RPMI7951 (cell line): ENCODE measurements at places on chromosomes 1 and 21. TPM values are rescaled to one million over a fixed set of nuclear protein-coding genes. Genes with fewer than 3 reads are reported as not detected.

DNA sequence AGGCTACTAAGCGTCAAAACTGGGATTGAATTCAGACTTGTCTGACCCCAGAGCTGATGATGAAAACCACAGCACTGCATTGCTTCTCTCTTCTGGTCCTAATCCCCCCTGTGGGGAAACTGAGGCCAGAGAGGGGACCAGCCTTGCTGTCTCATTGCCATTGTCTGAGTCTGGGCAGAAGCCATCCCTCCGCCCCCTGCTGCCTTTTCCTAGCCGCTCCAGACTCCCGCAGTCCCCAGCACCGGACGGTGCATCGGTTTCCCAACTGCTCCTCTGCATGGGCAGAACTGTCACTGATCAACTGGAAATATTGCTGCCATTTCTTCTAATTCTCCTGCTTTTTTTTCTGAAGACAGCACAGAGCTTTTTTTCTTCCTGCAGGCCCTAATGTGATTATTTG, 157.4 kb downstream of the ACTL8 start:
- DNase-seq: no peak

DNA sequence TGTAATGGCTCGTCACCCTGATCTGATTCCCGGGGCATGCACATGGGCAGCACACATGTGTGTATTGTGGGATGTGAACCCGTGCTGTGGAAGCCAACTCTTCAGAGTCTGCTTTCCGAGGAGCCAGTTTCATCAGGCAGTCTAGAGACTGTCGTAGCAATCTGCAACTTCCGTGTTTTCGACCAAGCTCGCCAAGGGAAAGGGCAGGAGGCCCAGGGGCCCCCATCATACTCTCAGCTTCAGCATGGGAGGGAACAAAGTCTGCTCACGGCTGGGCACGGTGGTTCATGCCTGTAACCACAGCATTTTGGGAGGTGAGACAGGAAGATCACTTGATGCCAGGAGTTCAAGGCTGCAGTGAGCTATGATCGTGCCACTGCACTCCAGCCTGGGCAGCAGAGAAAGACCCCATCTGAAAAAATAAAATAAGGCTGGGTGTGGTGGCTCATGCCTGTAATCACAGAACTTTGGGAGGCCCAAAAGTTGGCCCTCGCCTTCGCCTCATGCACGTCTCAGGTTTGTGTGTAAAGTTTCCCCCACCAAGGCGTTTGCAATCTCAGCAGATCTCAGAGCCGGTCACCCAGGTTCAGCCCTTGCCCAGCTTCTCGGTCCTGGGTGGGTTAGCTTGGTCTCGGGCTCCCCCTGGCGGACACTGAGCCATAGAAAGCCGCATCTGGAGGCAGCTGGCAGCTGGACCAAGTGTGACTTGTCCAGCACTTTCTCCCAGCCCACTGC, 48.5 kb upstream of the SLC25A33 start:
- DNase-seq: peak; percentile 77

DNA sequence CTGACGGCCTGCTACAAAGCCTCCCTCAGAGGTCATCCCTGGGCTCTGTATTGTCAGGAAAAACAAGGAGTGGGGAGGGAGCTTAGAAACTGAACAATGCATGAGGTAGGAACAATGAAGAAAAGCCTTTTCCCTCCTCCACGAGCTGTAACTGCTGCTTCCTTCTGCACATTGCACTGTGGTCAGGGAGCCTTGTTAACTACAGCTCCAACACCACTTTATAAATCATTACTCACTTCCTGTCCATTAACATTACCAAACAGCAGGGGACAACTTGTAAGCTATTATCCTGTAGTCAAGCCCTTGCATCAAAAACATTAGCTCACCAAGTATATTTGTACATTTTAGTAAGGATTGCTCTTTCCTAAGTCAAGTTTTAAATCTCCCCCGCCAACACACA, 336.0 kb upstream of the NR5A2 start:
- DNase-seq: peak; percentile 80

DNA sequence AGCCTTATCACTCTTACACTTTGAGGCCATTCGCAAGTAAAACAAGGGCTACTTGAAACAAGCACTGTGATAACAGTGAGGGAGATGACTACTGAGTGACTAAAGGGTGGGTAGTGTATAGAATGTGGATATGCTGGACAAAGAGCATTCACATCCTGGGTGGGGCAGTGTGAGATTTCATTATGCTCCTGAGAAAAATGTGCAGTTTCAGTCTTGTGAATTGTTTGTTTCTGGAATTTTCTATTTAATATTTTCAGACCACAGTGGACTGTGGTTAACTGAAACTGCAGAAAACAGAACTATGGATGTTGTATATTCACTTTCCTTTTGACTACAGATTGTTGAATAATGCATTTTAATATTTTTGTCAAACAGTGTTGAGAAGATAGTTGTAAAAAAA, 25.1 kb upstream of the B3GALT2 start:
- DNase-seq: peak; percentile 64

MRPL39 gene
- total RNA-seq: 68.1 and 80.5 TPM in 2 replicates

DNA sequence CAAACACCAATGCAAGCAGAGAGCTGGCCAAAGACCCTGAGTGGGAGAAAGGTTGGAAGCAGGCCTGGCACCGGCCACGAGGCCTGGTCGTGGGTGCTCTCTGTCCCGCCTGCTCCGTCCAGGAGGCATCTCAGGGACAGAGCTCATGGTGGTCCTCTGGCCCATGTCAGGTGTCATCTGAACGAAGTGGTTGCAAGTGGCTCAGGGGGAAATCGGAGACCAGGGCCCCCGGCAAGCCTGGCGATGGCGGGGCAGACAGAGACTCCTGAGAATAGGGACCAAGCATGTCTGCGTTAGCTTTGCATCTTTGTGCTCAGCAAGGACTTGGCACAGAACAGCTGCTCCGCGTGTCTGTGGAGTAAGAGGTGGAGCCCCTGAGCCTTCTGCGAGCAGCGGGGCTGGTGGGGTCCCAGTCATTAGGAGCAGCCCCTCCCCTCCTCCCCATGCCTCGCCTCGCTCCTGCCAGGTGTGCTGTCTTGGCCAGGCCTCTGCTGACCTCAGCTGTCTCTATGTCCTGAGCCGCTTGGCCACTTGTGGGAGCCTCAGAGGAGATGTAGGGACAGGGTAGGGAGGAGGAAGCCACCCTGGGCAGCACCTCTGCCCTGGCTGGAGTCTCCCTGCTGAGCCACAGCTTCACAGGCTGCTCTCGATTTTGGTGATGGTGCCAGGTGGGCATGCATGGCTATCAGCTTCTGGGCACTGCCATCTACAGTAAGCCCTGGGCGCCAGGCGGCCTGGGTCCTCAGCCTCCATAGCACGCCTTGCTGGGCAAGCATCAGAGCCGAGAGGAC, 362.9 kb upstream of the VAMP3 start:
- no peak for DNase-seq

DNA sequence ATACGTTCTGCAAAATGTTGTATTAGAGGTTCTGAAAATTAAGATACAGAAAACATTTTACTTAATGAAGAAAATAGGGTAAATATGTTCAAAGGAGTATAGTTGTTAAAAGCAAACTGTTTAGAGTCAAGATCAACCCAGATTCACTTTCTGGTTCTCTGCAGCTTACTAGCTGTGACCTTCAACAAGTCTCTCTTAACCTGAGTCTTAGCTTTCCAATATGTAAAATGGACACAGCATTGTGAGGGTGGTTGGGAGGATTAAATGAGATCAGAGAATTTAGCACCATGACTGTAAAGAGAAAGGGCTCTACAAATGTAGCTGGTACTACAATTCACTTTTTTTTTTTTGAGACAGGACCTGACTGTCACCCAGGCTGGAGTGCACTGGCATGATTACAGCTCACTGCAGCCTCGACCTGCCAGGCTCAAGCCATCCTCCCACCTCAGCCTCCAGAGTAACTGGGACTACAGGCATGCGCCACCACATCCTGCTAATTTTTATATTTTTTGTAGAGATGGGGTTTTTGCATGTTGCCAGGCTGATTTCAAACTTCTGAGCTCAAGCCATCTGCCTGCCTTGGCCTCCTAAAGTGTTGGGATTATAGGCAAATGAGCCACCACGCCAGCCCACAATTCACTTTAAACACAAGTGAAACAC, 43.9 kb downstream of the ATP1A1 start:
- DNase-seq: no peak

GRCh38 chr1:26863685-26864077, 732 bp downstream of the SFN start:
- DNase-seq: no peak

DNA sequence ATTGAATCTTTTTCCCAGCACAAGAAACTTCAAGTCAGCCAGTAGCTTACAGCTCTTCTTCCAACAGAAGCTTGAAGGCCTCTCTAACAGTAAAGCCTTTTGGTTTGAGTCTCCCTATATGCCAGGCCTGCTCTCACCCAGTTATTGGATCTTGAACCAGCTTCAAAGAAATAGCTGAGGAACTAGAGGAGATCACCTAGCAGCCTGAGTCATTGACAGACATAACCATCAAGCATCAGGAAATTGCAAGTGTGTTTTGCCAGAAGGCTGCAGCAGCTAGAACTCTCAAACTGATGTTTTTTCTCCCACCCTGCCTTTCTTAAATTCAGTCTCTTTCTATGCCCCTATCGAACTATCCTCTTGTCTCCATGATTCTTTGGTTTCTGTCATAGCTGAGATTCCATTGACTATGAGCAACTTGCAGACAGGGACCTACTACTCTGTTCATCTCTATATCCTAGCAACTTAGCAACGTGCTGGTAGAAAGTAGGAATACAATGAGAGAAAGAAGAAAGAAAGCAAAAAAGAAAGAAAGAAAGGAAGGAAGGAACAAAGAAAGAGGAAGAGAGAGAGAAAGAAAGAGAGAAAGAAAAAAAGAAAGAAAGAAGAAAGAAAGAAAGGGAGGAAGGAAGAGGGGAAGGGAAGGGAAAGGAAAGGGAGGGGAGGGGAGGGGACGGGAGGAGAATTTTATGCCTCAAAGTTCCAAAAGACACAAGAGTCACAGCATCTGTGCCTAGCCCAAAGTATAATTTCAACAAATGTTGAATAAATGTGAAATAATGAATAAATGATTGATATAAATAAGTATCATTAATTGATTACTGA, 60.0 kb upstream of the FGGY start:
- DNase-seq: no peak

- DNase-seq: peak; percentile 12
Measured at GRCh38 chr21:39452207-39452969, 618 bp downstream of the SH3BGR start.

- DNase-seq: peak; percentile 29
Measured at GRCh38 chr1:154567386-154568156, at the start of gene CHRNB2. Gene CHRNB2 (plus strand): TSS chr1:154567778. CDS start chr1:154568045, 267 bp downstream.

GRCh38 chr1:107250169-107250568, 109.3 kb downstream of the NTNG1 start:
- DNase-seq: no peak

DNA sequence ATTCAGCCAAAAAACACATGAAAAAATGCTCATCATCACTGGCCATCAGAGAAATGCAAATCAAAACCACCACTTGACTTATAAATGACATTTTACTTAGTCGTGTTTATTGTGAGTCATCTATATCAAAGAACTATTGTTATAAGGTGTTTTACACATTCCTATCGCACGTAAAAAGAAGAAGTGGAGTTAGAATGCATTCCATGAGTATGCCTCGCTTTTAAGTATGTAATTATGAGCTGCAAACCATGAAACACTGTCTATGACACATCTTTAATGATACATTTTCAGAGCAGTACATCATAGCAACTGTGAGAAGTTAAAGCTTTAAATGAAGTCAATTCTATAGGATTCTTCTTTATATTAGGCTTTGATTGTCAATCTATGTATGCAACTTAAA, 614.3 kb upstream of the ADAMTS5 start:
- peak; percentile 53 for DNase-seq

- peak; percentile 54 for DNase-seq
Measured at GRCh38 chr1:219805191-219805590, 123.2 kb downstream of the SLC30A10 start.

GRCh38 chr1:90133133-90133532, 138.2 kb downstream of the ZNF326 start:
- DNase-seq: peak; percentile 52

DNA sequence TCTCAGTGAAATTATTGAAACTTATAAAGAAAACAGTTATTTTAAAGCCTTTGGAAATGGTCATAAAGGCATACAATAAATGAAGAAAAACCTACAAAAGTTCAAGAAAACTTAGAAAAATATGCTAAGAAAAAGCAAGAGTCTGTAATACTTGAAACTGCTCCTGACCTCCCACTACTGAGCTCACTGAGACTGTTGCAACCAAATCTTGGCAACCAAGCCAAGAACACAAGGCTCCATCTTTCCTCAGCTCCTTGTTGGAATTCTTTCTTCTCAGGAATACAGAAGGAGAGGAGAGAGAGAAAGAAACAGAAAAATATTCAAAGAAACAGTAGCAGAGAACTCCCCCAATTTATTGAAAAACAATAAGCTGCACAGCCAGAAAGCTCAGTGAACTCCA, 160.5 kb downstream of the RASAL2 start:
- DNase-seq: no peak

DNA sequence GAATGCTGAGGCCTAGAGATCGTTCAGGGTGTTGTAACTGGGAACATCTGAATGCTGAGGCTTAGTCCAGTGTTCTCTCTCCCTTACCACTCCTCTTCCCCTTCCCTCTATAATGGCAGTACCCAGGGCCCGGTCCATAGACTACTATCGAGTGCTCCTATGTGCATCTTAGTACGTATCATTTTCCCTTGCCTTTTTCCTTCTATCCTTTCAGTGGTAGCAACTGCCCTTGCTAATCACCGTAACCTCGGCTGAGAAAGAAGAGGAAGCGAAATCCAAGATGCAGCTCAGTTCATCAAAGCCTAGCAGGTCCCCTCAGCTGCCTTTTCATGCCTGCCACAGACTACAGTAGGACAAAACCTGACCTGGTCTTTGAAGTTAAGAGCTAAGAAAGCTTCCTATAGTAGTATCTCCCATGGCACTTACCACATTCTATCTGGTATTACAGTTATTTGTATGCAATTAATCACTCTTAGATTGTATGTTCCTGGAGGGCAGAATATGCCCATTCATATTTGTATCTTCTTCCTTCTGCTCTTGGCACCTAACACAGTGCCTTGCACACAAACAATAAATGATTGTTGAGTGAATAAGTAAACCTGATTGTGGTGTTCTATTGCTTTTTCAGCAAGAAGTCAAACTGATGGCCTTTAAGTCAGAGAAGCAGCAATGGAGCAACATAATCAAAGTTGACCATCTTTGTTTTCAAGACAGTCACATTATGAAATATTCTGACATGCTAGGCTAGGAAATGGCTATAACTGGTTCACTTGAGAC, 22.4 kb downstream of the CNIH4 start:
- no peak for DNase-seq

DNA sequence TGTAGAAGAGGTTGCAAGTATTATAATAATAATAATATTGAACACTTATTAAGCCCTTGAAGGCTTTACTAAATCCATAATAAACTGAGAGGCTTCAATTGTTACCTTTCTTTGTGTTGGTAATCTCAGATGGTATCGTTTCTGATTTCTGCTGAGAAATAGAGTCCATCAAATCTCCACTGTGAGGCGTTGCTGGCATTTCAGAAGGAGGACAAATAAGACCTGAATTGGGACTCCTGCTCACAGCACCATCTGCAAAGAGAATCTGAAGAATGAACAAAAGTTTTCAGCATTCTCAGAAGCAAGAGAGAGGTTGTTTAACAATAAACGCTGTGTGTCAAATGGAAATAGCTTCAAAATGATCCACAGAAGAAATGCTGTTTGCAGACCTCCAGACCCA, 93.7 kb downstream of the WDR3 start:
- no peak for DNase-seq

TDRD5 gene
- not detected in 2 replicates for total RNA-seq

CDC42BPA gene
- total RNA-seq: 24.2 and 25.8 TPM in 2 replicates

AGMAT gene
- 1.2 and 1.6 TPM in 2 replicates for total RNA-seq

- DNase-seq: no peak
Measured at GRCh38 chr21:32733356-32733755, 5.5 kb upstream of the SYNJ1 start.

- DNase-seq: no peak
Measured at GRCh38 chr21:41927727-41928409, 25.9 kb downstream of the C2CD2 start.
